ENCODE measurements at places on chromosomes 5 and 9.
A peak's percentile ranks its signal among the peaks of the same experiment; 100 is the strongest.

- DNase-seq, result no peak
Observed at GRCh38 chr5:1110307-1111240, 1.3 kb downstream of the SLC12A7 start.

DNA sequence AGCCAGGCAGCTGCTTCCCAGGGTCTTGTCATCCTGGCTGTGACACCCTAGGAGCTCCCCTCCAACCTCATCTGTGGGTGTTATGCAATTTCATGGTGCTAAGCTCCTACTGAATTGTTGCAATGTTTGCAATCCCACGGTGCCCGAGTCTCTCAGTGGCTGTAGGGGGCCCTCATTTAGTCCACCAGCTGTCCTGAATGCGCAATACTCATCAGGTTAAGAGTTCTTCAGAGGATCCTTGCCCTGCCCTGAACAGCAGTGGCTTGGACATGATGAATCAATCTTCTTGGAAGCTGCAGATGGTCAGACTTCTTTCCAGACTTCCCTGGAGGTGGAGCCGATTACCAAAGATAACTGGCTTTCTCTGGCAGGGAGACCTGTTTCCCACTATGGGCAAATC, 584.1 kb downstream of the CCDC171 start:
- peak; percentile 32 for DNase-seq

DNA sequence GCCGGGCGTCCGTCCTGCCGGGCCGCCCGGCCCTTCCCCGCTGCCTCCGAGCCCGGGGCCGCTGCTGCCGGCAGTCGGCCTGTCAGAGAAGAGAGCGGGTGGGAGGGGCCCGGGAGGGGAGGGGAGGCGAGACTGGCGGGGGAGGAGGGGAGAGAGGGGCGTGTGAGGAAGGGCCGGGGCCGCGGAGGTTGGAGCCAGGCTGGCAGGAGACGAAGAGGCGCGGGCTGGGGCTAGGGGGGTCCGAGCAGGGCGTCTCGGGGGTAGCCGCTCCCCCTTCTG, 570 bp downstream of the CREBRF start:
- DNase-seq, result no peak

- DNase-seq, result no peak
Observed at GRCh38 chr5:11420969-11421368, 483.3 kb downstream of the CTNND2 start.

GRCh38 chr5:60248901-60249300, 355.4 kb upstream of the PDE4D start:
- no peak for DNase-seq

- DNase-seq, result no peak
Observed at GRCh38 chr9:98178874-98179850, 13.3 kb downstream of the CORO2A start.

DNA sequence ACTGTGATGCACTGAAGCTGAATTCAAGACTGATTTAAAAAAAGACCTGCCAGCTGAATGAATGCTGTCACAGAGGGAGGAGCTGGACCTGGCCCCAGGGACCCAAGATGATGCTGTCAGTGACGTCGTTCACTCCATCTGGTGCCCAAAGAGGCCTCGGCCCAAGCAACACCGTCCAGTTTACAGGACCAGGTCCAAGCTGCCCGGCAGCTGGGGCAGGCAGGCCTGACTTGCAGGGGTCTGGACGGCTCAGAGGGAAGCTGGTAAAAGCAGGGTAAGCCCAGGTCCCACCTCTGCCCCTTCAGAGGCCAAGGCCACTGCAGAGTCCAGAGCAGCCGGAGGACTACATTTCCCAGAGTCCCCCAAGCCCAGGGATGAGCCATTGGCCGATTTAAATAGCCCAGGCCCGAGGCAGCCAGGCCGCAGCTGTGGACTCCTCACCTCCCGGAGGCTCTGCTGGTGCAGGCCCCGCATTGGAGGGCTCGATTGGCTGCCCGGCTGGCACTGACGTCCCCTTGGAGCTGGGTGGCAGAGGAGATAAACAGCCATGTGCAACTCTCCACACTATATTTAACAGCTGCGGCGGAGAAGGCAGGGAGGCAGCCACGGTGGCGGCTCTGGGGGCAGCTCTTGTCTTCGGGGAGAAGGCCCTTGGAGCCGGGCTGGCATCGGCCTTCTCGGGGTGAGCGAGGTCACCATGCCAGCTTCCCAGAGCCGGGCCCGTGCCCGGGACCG, at the start of gene PLPP7:
TSS of gene PLPP7 (plus strand) at position 423 of the 735 bp plus-strand sequence. CDS start at position 698, 275 bp downstream.
- peak; percentile 11 for DNase-seq

- DNase-seq, result peak; percentile 91
Observed at GRCh38 chr5:126490167-126490940, 67.1 kb downstream of the GRAMD2B start.

DNA sequence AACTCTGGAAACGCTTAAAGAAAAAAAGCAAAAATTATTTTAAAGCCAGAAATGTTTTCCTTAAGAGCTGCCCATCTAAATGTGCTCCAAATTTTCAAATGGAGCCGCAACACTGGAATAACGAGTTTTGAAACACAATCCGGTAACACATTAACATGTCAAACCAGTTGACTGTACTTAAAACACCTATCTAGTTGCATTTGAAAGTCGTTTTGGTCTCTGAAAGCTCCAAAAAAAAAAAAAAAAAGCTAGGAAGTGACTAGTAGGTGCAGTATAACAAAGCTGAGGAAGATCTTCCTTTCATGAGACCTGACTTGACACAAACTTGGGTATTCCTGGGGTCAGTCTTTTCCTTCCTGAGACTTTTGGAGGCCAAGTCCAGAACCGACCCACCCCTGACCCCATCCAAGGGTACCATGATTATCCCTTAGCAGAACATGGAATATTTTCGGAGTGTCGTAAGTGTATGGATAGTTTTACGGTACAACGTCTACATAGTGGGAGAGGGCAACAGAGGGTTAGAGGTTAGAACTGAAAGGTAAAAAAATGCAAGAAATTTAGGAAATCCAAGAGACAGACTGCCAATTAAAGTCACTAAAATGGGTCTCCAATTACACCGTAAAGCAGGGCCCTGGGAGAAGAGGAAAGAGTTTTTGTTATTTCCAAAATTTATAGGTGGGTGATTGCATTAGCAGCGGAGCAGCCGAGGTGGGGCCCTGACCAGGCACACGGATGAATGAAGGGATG, 812 bp downstream of the CETN3 start:
- no peak for DNase-seq

DNA sequence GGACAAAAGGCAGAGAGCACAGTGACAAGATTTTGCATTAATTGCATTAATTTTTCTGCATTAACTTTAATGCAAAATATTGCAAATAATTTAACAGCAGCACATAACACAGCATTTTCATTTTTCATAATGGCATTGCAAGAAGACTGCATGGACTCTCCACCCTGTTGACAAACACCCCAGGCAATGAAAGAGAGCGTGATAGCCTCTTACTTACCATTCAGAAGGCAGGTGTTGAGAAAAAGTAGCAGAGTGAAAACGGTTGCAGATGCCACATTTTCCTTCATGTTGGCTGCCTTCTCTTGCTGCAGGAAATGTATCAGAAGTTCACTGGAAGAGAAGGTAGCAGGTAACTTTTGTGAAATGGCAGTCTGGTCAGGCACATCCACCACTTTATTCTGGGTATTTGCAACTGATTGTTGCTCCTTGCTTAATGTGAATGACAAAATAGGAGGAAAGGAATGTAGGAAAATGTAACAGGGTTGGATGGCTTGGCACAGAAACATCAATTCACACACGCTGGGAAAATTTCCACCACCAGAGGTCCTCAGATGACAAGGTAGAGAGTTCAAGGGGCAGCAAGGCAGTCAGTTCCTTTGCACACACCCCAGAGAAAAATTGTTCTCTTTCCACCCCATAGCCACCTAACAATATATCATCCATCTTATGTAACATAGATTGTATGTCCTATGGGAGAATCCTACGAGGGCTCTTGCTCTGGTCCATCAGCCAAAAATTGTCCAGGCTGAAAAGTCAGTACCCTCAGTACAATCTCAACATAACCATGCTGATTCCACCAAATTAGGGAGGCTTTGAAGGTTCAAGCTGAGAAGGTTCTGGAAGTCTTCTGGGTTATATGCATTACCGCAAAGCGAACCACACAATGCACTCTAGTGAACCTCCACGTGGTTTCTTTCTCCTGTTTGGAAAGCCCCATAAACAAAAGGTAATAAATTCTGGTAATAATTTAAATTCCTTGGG, 41.9 kb upstream of the AGXT2 start:
- peak; percentile 63 for DNase-seq

DNA sequence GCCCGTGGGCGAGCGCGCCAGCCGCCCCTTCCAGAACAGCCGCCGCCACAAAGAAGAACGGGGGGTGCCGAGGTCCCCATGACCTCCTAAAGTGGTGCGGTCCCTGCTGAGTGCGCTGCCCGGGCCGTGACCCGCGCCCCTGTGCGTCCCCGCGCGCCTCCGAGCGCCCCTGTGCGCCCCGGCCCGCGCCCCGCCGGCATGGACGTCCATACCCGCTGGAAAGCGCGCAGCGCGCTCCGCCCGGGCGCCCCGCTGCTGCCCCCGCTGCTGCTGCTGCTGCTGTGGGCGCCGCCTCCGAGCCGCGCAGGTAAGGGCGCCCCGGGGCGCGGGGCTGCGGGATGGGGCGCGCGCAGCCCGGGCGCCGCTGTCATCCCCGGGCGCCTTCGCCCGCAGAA, 384 bp downstream of the COL5A1 start:
- DNase-seq, result no peak

DNA sequence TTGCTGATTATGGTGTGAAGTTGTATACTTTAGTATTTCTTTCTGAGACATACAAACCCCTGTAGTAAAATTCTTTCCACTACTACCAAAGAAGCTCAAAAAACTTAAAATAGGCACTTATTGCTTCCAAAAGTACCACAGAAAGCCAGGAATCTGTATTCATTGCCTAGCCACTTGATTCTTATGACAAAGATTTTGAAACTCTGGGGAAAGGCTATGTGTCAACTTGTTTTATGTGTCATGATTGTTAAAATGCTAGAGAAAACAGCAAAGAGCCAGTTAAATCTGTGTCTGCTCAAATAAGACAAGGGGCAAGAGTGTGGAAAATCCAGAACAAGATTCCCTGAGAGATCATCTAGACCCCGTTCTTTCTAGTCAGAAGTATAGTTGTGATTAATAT, 6.0 kb downstream of the KIF2A start:
- no peak for DNase-seq

- DNase-seq, result no peak
Observed at GRCh38 chr5:75362474-75362975, 25.5 kb downstream of the HMGCR start.

GRCh38 chr9:27384262-27385014, 87.5 kb upstream of the EQTN start:
- DNase-seq, result no peak

GRCh38 chr5:60677850-60678664, 21.9 kb downstream of the DEPDC1B start:
- DNase-seq, result peak; percentile 38

DNA sequence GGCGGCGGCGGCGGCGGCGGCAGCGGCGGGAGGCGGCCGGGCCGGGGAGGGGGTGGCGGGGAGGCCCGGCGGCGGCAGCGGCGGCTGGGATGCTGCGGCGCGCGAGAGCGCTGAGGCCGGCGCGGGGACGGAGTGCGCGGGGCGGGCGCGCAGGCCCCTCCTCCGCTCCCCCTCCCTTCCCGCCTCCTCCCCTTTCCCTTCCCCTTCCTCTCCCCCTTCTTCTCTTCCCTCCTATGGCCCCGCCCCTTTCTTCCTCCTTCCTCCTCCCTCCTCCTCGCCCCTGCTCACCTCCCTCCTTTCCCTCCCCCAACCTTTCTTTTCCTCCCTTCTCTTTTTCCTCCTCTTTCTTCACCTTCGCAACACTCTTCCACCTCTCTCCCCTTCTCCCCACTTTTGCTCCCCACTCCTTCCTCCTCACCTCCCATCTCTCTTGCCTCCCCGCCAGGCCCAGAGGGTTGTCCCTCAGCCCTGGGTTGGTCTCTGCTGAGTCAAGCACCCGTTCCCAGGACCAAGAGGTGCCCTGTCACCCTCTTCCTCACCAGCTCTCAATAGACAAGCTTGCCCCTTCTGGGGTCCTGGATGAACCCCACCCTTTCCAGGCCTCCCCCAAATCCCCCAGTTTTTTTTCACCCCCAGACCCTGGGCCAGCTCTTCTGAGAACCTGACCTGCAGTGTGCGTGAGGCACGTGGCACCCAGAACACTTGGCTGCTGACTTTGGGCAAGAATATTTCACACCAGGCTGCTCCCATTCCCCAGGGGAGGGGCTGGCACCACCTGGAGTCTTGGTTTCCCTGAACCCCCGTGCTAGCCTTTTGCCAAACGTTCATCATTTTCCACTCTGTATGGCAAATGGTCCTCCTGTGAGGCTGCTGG, at the start of gene SEMA4D:
TSS of gene SEMA4D (minus strand) at position 136 of the 874 bp plus-strand sequence. CDS start 92,657 bp downstream, outside the sequence.
- DNase-seq, result no peak

DNA sequence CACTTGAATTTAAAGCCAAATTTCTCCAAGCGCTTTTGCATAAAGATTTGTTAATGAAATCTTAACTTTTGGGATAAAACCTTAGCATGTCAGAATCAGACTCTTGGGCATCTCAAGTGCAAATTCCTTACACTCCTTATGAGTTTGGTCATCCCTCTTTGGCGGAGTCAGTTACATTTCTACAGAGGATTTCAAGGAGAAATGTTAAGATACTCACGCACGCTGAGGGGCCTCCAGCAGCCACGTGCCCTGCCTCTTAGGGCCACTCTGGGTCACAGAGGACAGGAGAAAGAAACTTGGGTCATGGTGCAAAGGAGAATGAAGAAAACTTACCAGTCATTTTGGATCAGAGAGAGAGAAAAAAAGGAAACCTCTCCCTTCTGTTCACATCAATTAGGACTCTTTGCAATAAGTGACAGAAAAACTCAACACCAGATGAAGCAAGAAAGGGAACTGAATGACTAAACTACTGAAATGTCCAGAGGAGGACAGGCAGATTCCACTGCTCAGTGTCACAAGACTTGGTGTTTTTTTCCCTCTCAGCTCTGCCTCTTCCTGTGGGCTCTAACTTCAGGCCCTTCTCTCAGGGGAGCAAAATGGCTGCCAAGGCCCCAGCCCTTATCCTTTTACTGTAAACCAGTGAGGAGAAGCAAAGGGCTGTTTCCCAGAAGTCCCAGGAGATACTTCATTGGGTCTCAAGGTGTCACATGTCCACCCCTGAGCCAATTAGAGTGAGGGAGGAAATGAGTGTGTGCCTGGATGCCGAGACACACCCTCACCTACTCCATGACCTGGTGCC, 63.3 kb upstream of the NFIL3 start:
- DNase-seq, result no peak

GRCh38 chr9:99274495-99274894, 52.4 kb downstream of the SEC61B start:
- no peak for DNase-seq
